ENCODE measurements at places on chromosomes 2 and 18.

DNA sequence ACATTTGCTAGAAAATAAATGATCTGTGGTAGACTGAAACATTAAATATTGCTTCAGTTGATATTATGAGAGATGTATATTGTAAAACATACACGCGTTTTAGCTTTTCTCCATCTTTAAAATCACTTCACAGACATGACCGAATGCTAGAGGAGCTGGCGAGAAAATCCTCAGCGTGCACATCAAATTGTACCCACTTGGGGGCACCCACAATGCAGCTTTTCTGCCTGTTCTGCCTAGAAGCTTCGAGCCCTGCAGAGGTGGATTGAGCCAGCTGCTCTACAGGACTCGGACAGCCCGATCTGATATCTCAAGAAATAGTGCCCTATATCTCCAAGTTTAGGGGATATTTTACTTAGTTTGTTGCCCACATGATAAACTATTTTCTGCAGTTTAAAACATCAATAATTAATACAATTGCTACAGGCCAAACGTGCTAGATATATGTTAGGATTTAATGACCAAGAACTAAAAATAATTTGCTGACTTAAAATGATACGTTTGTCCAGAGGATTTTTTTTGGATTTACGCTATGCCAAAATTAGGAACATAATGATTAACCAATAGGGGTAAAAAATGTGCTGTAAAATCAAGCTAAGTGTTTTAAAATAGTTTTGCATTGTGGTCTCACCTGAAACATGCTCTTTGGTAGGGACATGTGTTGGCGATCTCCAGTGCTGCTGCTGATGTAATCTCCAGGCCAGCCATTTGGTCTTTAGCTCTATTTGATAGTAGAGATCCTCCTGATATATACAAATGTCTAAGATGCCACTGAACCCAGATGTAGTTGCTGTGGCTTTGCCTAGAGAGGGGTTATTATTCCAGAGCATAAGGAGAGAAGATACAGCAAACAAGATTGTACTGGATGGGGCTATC, 22.3 kb upstream of the ATP5MC3 start:
- DNase-seq, result no peak

DNA sequence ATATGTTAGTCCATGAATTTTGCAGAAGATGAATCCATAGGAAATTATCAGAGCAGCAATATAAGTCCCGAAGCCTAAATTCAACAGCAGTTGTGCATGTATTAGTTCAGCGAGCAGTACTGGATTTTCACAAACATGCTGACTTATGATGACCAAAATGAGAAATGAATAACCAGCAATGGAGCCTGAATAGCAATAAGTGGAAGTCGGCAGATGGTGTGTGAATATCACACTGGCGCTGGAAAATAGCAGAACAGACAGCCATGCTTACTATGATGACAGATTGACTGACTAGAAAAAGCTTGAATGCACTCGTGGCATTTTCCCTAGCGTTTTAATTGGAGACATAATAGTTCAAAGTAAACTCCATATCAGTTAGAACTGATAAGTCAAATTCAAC, 1114.5 kb downstream of the DSC3 start:
- DNase-seq, result no peak

GRCh38 chr2:96245609-96246390, 20.0 kb downstream of the TMEM127 start:
- no peak for DNase-seq

GRCh38 chr2:208297961-208298360, 31.9 kb downstream of the PIKFYVE start:
- no peak for DNase-seq

GRCh38 chr2:45930396-45930792, 278.9 kb downstream of the PRKCE start:
- no peak for DNase-seq

DNA sequence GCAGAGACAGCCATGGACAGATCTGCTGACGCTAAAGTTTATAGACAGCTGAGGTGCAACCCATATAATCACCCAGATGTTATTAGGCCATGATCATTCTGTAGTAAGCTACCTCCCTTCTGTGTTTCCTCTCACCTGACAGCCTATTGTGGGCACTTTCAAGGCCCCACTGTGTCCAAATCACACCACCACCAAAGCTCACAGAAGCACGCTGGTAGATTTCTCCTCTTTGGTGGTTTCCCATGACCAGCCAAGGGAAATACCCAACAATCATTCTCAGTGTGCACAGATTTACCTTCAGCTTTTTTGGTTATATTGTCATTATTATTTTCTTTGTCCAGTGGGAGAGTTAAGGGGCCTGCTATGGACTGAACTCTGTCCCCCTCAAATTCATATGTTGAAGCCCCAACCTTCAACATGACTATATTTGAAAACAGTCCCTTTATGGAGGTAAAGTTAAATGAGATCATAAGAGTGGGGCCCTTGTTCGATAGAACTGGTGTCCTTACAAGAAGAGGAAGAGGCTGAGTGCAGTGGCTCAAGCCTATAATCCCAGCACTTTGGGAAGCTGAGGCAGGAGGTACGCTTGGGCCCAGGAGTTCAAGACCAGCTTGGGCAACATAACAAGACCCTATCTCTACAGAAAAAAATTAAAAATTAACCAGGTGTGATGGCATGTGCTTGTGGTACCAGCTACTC, 74.0 kb upstream of the MSH6 start:
- DNase-seq, result no peak

GRCh38 chr2:67616749-67617148, 219.6 kb downstream of the ETAA1 start:
- DNase-seq, result no peak

DNA sequence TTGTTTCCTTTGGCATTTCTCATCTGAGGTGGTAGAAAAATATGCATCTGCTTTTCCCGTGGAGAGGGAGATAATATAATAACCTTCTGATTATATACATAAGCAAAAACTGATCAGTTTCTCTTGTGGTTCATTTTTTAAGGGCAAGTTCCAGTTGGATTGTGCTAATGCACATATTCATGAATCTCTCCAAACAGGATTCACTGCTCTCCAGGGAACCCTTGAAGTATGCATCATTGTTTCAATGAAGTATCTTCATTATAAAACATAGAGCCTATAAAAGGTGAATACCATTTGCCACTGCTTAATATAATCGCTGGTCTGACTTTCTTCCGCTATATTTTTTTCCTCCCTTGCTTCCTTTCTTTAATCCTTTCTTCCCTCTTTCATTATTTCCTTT, 384.7 kb downstream of the FIGN start:
- DNase-seq, result no peak

GRCh38 chr2:123200035-123200434, 825.1 kb upstream of the CNTNAP5 start:
- no peak for DNase-seq

- no peak for DNase-seq
Observed at GRCh38 chr2:180695586-180696401, 284.6 kb upstream of the UBE2E3 start.

GRCh38 chr2:207165121-207166038, at the start of gene KLF7:
Gene KLF7, minus strand, starts transcription at chr2:207165948. Its CDS starts 380 bp downstream, at chr2:207165568.
- DNase-seq, result peak; percentile 29

DNA sequence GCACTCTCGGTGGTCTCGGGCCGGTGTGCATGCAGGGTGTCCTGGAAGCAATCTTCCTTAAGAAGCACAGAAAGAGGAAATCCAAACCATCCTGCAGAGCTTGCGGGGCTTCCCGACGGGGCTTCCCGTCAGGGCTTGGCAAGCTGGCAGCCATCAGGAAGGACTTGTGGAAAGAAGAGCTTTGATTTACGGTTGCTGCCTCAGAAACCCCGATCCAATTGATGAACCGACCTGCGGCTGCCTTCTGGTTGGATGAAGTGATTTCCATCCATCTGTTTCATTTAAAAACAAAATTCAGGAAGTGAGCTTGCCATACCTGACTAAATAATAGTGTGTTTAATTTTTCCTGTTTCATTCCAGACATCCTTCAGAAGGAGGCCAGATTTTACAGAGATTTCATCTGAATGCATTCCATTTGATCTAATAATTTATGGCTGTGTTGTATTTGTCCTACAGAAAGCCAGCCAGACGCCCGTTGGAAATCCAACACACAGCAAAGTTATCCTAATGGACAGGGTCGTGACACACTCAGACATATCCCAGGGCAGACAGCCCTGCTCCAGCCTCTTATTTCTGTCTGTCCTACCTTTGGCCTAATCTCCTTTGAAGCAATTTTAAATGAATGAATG, 141.3 kb downstream of the SEPTIN10 start:
- no peak for DNase-seq

DNA sequence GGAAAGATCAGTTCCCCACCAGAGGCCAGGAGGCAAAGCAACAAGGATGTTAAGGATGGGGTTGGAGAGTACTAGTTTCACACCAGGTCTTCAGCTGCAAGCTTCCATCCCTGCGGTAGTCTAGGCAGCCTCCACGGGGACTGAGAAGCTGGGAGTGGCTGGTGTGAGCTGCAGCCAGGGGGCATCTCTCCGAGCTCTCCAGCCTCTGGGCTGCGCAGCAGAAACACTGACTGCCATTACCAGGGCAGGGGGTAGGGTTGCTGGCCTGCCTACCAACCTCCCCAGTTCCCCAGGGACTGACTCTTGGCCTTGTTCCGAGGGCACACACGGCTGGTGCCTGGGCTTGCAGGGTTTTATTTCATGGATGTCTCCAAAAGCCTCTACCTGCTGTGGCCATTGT, 15.9 kb downstream of the GATA6 start:
- DNase-seq, result no peak

DNA sequence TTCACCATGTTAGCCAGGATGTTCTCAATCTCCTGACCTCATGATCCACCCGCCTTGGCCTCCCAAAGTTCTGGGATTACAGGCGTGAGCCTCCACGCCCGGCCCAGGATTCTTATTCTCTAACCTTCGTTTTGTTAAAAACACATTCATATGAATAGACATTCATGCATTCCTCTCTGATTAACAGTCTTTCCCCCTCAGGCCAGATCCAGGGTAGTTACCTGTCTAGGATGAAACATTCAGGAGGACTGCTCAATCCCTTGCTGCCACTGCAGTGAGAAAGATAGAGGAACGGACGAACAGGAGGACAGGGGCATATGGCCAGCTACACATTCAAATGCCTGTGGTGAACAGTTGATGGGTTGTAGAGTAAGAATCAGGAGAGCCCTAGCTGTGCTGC, 39.6 kb upstream of the EPC2 start:
- DNase-seq, result no peak

DNA sequence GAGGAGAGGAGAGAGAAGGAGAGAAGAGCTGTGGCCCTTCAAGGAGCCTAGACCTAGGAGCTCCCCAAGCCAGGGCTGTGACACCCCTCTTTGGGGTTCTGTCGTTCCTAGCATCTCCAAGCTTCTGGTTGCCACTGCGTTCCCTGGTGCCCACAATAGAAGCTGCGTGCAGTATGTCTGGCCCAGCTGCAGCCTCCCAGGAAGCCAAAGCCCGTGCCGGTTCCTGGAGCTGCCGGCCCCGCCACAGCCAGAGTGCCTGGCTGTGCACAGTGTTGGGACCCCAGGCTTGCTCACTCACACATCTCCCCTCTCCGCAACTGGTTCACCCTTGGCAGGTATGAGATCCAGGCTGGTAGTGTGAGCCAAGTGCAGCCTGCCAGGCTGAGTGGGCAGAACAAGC, 367.7 kb upstream of the MC4R start:
- no peak for DNase-seq

DNA sequence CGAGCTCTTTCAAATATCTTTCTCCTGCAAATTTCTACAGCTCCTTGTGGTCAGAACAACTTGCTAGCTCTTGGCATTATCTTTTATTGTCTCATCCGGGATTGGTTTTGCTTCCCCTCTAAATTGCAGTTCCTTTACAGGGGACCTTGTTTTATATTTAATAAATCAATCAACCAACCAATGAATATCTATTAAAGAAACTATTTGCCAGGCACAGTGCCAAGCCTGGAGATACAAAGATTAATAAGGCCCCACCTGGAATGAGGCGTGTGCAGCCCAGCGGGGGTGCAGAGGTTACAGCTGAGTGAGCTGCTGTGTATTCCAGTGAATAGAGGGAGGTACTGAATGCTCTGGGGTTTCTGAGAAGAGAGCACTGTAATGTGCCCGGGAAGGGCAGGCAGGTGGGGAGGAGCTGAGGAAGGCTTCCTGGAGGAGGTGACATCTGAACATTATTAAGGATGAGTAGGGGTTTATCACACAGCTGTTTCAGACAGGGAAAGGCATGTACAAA, 51.8 kb downstream of the LIPG start:
- no peak for DNase-seq

- no peak for DNase-seq
Observed at GRCh38 chr2:205589479-205589878, 92.8 kb upstream of the NRP2 start.

All from SW 1271 (cell line).